H1 (cell line): ENCODE measurements at places on chromosomes 1 and 21. TPM values are rescaled to one million over a fixed set of nuclear protein-coding genes. Genes with fewer than 3 reads are reported as not detected.
A peak's percentile ranks its signal among the peaks of the same experiment; 100 is the strongest.

KRTAP12-2 gene
- not detected in 2 replicates for total RNA-seq

MRPS6 gene
- total RNA-seq: 154 and 156 TPM in 2 replicates

HAPLN2 gene
- 0.19 TPM in 1 of 2 replicates, not detected in the other for total RNA-seq

GPR89B gene
- 19.4 and 19.5 TPM in 2 replicates for total RNA-seq

ANKRD34A gene
- total RNA-seq: 0.20 and 0.46 TPM in 2 replicates

DNA sequence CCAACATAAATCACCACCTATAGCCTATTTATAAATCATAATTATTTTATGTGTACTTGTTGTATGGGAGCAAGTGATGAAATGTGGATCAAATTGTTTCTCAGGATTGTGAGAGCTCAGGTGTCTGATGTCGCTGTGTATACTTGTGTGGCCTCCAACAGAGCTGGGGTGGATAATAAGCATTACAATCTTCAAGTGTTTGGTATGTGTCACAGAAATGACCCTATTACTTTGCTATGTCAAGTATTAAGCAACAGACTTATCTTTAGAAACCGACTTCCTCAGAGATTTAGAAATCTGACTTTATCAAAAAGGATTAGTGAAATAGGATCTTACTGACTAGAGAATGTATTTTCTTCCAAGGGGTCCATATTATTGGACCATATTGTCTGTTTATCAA, 280.9 kb downstream of the TPR start:
- no peak for DNase-seq

GRCh38 chr1:172724765-172725613, 66.1 kb downstream of the FASLG start:
- DNase-seq: no peak

DNA sequence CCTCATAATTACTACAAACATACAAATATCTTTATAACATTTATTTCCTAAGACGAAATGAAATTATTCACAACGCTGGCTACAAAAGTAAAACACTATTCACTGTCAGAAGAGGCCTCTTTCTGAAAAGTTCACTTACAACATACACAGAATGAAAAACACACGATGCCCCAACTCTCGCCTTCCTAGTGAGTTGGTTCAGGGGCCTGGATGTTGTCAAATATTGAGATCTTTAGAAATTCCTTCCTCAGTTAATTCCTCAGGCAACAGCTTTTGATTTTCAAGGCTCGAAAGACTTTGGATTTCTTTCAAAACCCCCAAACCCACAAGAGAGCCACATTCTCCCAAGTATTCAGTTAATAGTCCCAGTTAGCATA, 14.2 kb upstream of the KCNE1 start:
- no peak for DNase-seq

DNA sequence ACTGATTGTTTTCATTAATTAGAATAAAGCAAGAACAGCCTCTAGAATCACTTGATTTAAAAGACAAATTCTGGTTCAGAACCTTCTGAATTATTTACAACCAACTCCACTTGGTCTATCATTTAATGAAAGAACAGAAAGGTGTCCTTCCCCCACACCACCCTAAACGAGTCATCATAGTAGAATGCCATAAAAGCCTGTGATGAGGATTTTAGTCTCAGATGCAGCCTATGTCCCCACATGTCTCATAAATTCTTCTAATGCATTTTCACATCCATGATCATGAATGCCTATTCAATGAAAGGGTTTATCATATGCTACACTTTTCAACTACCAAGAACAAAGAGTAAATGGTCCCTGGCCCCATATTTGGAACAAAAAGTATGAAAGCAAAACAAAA, 508.1 kb downstream of the DPYD start:
- DNase-seq: no peak

DNA sequence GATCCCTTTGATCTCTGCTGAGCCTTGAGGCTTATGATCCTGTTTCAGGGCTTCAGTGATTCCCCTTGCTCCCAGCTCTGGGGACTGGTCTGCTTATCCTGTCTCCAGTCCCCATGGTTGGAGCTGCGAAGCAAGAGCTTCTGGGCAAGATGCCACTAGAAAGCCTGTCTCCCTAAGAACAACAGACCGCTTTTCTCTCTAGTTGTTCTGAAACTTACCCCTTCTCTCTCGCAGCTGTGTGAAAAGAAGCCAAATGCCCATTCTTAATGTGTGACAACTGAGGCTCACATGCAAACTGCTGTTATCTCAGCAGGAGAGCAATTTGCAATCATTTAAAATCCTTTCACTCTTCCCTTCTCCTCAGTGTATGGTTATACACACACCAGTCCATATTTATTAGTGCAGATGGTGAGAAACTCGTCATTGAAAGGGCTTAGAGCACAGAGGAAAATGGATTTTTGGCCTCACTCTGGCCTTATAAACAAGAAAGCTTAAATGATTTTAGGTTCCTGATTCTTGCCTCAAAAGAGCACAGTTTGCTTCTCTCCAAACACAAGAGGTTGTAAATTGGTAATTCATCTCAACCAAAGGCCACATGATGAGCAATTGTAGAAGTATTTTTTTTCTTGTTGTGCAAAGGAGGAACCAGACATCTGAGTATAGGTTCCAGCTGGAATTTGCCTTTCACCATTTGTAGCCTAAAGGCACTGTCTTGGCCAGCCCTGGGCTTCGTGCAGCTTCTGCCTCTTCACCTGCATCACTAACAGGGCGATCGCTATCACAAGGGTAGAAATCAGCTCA, 179.2 kb upstream of the LMO4 start:
- DNase-seq: peak; percentile 43

DNA sequence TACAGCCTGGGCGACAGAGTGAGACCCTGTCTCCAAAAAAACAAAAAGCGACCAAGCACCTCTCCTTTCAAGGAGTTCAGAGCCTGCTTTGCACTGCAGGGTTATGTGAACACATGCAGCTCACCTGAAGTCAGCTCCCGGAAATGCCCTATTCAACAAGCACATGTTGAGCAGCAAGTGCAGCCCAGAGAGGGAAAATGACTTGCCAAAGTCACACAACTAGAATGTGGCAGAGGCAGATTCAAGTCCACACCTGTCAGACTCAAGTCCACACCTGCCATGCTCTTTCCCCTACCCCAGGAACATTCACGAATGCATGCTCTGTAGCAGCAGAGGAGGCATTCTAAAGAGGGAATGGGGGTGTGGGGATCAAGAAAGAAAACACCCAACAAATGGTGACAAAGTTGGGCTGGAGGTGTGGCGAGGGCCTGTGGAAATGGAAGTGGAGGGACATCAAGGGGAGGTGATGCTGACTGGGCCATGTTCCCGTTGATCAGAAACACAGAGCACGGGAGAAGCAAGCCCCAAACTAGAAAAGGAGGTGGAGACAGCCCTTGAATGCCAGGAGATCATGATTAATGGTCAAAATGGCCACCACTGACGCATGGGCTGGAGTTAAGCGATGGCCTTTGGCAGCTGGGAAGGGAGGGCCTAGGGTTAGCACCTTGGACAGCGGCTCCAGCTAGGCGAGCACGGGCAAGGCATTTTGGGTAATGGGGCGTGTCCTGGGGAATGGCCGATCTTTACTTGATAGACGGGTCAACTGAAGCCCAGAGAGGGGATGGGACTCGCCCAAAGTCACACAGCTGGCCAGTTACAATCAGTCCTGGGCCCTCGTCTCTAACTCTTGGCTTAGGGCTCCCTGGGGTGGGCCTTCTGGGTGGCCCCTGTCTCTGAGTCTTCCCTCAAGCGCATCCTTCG, 21.5 kb downstream of the RAP1GAP start:
- peak; percentile 67 for DNase-seq

- no peak for DNase-seq
These were observed 115.7 kb upstream of the IPO9 start for GRCh38 chr1:201713086-201713810.

GRCh38 chr21:45791562-45792418, 148.3 kb downstream of the PCBP3 start:
- DNase-seq: no peak
